AG08395 (cell line): ENCODE measurements at places on chromosomes 16 and 17.

DNA sequence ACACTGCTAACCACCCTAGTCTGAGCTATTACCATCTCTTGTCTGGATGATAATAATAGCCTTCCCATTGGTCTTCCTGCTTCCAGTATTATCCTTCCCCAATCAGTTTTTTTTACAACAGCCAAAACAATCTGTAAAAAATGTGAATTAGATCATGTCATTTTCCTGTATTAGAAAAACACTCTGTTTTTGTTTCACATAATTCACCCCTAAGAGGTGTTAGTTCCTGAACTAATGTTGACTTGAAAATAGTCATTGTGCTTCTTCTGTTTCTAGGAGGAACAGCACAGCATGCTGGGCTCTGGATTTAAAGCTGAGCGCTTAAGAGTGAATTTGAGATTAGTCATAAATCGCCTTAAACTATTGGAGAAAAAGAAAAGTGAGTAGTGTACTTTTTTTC lies 20.0 kb downstream of the IST1 start:
- no peak for DNase-seq

- no peak for DNase-seq
Observed at GRCh38 chr17:2223617-2223927, 80.0 kb downstream of the SMG6 start.

- no peak for DNase-seq
Observed at GRCh38 chr17:73172252-73172651, 7.4 kb downstream of the SSTR2 start.

DNA sequence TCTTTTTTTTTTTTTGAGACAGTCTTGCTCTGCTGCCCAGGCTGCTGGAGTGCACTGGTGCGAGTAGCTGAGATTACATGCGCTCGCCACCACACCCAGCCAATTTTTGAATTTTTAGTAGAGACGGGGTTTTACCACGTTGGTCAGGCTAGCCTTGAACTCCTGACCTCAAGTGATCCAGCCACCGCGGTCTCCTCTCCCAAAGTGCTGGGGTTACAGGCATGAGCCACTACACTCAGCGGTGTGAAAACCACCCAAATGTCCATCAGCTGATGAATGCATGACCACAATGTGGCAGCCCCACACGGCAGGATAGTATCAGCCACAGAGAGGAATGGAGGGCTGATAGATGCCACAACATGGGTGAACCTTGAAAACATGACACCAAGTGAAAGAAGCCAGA lies 2.1 kb downstream of the P2RX5 start:
- no peak for DNase-seq

GRCh38 chr17:63370696-63371095 lies 75.4 kb downstream of the CYB561 start:
- DNase-seq, result no peak
